Globus pallidus (tissue), 1 donor: ENCODE measurements at places on chromosomes 5 and 9.

GRCh38 chr5:135533334-135533733 is 2.4 kb downstream of the NEUROG1 start:
- DNase-seq, result no peak

- no peak for DNase-seq
Measured at GRCh38 chr9:126945682-126946081, 31.1 kb downstream of the RALGPS1 start.

DNA sequence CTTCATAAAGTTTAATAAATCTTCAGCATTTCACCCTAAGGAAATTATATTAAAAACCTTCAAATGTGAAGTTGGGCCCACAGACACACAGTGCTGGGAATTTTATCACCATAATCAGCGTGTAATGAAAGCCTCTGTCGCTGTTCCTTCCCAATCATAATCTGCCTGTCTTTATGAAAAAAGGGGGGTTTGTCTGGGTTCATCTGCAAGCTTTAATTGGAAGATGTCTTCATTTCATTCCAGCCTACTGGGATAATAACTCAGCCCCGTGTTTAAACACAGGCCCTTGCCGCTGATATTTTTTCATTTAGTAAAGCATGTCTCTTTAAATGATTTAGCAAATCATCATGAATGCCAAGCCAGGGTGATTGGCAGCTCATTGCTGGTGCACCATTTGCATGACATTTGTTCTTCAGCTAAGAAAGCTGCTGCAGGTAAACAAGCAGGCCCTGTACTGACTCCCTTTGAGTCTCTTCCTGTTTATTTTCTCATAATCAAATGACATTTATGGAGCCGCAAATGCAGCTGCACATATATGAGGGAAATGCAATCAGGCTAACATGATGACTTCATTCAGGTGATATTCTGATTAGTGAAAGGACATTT is 362.9 kb upstream of the TLE4 start:
- DNase-seq, result no peak

DNA sequence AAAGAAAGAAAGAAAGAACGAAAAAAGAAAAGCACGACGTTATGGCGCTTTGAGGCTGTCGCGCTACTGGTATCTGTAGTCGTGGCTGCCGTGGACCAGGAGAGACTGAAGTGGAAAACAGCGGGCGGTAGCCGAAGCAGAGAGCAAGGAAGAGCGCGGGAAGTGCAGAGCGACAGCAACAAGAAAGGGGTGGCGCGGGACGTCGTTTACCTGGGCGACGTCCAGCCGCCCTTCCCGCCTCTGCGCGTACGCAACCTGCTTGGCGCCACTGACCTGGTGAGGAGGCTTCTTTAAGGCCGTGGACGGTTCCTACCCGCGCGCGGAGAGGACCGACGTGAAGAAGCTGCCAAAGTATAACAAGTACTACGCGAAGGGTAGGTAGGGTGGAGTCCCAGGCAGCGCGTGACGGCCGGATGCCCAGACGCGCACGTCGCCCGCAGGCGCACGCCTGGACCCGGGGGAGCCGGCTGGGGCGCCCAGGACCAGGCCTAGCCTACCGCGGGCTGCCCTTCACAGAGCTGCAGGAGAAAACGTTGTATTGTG is 15.4 kb downstream of the CCL28 start:
- no peak for DNase-seq

- DNase-seq, result no peak
Measured at GRCh38 chr5:23763170-23763569, 255.8 kb downstream of the PRDM9 start.

DNA sequence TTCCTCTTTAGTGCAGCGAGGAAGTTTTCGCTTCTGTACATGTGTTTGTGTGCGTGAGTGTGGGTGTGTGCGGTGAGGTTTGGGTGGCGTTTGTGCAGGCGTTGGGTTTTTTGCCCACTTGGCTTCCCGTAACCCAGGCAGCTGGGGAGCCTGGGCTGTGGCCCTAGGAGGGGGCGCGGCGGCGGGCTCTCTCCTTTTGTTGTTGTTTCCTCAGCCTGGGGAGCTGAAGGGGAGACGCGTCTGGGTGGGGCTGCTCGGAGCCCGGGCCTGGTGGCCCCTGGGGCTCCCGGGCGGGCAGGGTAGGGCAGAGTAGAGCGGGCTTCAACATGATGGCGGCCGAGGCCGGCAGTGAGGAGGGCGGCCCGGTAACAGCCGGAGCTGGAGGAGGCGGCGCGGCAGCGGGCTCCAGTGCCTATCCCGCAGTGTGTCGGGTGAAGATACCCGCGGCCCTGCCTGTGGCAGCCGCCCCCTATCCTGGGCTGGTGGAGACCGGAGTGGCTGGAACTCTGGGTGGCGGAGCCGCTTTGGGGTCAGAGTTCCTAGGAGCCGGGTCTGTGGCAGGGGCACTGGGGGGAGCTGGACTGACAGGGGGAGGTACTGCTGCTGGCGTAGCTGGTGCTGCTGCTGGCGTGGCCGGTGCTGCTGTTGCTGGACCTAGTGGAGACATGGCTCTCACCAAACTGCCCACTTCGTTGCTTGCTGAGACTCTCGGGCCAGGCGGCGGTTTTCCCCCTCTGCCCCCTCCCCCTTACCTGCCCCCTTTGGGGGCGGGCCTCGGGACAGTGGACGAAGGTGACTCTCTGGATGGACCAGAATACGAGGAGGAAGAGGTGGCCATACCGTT is 665 bp downstream of the RASA1 start:
- peak; percentile 82 for DNase-seq

DNA sequence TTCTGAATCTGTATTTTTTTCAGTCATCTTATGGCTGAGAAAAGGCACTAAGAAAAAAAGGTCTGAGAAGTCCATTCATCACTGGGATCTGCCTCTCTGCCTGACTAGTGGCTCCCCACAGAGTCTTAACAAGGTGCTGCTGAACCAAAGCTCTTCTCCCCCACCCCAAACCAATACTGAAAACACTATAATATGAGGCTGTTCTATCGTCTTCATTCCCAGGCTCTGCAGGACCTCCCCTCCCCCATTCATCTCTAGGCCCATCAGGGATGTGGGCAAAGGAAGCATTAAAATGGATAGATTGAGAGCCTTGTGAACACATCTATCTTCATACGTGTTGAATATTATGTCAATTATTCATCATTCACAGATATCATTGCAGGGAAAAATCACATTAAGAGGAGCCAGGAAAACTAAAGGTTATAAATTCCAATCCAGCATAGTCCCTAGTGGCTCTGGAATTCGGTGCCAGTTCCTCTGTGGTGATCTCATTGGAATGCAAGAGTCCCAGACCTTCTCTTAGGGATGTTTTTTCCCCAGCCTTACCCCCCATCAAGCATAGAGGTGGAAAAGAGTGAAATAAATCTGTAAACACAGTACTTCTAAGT is 44.3 kb upstream of the GPR151 start:
- DNase-seq, result no peak

GRCh38 chr5:137735555-137736284 is at the start of gene KLHL3:
TSS of gene KLHL3 (minus strand) at chr5:137736089. CDS start at chr5:137735646, 443 bp downstream.
- DNase-seq, result peak; percentile 12

DNA sequence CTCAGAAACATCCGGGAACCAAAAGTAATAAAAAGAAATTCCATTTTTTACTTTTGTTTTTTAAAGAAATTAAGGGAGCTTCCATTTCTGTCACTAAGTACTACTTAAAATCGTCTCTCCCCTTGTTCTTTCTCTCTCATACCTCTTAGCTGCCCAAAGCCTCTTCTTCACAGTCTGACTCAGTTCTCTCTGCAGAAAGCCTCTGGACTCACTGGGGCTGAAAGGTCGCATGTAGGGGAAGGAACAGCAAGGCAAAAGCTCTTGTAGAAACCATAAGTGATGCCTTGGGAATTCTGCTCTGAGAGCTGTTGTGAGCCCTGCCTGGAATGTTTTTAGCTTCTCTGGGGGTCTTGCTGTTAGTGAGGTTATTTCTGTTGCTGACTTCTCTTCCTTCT is 100.8 kb upstream of the RANBP3L start:
- DNase-seq, result no peak

DNA sequence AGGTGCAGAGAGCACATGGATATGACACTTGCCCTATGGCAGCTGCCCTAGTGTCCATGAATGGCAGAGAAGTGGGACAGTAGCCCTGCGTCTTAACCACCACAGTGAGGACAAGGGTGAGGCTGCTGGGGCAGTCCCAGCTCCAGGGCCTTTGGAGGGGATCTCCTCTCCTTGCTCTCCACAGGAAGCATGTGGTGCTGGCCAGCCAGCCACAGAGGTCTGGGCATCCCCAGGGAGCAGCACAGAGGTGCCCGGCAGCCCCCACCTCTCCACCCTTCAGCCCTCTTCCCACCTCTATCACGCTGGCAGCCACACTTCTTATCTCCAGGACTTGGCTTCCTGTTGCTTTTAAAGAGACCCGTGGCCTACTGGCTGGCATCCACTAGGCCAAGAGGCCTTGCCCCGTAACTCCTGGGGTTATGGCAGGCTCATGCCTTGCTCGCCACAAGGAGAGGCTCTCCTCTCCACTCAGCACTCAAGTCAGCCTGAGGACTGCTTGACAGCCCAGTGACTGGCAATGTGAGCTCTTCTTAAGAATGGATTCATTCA is 21.9 kb downstream of the CSF2 start:
- no peak for DNase-seq

- no peak for DNase-seq
Measured at GRCh38 chr5:132497488-132497997, 7.0 kb upstream of the IRF1 start.

- DNase-seq, result no peak
Measured at GRCh38 chr5:855771-856530, 5.2 kb upstream of the ZDHHC11 start.

DNA sequence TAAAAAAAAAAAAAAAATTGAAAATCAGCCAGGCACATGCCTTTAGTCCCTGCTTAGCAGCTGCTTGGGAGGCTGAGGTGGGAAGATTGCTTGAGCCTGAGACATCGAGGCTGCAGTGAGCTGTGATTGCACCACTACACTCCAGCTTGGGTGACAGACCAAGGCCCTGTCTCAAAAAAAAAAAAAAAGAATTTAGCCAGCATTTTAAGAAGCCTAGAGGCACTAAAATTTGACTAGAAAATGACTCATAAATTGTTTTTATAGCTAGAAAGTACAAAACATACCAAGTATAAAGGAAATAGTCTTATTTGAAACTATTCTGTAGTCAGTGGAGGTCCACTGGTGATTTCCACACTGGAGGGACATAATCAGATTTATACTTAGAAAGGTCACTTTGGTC is 17.5 kb downstream of the LRRC70 start:
- no peak for DNase-seq

DNA sequence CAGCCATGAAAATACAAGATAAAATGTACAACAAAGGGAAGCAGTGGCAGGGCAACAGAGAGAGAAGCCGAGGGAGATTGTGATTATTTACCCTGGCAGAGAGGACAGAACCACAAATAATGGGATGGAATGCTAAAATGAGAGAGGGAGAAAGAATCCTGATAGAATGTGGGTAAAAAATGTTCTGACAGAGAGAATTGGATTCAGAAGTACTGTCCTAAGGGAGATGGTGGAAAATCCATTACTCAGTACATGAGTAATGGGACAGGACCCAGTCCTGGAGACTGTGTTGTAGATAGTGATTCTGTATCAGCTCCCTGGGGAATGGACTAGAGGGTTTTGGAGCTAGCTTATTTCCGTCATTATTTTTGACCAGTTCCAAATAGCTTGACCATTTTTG is 831.5 kb downstream of the MAT2B start:
- no peak for DNase-seq

- peak; percentile 29 for DNase-seq
Measured at GRCh38 chr9:123112015-123112975, 78.8 kb downstream of the GPR21 start.

GRCh38 chr9:72703574-72703973 is 182.2 kb downstream of the TMC1 start:
- DNase-seq, result no peak

GRCh38 chr5:154899151-154899816 is 38.7 kb downstream of the GEMIN5 start:
- no peak for DNase-seq

DNA sequence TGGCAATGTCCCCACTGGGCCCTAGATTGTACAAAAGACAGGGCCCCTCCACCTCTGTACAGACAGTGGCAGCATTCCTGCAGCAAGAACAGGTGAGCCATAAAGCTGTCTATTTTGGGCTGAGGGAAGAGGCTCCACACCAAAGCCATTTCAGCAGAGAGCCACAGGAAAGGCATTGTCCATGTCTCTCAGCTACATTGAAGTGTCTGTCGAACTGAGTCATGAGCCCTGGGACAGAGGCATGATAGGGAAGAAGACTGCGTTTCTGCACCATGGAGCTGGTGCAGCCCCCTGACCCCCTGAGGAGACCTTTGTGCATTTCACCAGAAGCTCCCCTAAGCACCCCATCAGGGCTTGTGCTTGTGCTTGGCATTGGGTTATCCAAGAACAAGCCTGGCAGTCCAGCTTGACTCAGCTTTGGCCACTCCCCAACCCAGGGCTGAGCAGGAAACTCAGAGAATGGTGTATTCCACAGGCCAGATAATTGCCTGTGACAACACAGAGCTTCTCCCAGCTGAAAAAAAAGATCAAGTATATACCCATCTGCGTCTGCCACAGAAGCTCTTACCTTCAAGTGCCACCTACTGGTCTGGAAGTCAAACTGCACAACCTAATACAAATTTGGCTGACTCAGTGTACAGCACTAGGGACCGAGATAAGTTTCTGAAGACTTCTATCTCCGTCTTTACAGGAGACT is 5.9 kb upstream of the FRMD3 start:
- DNase-seq, result peak; percentile 21

- no peak for DNase-seq
Measured at GRCh38 chr5:39092581-39093351, 18.6 kb upstream of the RICTOR start.

GRCh38 chr5:151048526-151048925 is 28.1 kb downstream of the GPX3 start:
- no peak for DNase-seq

GRCh38 chr5:149130121-149130914 is 11.0 kb upstream of the ABLIM3 start:
- no peak for DNase-seq

DNA sequence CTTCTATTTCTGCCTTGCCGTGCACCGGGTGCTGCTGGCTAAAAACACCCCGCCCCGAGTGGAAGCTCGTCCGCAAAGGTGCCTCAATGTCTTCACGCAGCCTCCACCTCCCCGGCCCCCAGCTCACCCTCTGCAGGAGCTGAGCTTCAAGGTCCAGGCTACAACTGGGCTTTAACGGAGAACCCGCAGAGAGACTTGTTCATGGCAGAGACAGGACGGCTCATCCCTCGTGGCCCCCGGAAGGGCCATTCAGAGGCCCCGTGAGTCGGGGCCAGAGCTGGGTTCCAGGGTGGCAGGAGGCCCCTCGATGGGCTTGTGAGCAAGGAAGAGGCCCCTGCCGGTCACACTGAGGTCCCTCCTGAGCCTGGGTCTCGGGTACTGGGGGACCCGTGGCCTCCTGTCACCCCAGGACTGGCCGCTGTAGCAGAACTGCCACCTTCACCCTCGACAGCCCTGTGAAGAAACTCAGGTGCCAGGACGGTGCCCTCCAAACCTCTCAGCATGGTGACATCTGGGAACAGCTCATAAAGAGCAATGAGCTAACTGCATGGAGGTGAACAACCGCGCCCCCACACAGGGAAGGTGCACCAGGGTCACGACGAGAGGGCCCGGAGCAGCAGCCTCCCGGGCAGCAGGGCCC is 58.0 kb upstream of the UBAC1 start:
- no peak for DNase-seq

- DNase-seq, result no peak
Measured at GRCh38 chr5:117803533-117803932, 1184.8 kb downstream of the DTWD2 start.
